SW 1271 (cell line): ENCODE measurements at places on chromosomes 12 and 14.

- DNase-seq, result no peak
Observed at GRCh38 chr12:8907513-8907912, 6.8 kb upstream of the PHC1 start.

- no peak for DNase-seq
Observed at GRCh38 chr12:94674051-94674451, 23.7 kb upstream of the TMCC3 start.

DNA sequence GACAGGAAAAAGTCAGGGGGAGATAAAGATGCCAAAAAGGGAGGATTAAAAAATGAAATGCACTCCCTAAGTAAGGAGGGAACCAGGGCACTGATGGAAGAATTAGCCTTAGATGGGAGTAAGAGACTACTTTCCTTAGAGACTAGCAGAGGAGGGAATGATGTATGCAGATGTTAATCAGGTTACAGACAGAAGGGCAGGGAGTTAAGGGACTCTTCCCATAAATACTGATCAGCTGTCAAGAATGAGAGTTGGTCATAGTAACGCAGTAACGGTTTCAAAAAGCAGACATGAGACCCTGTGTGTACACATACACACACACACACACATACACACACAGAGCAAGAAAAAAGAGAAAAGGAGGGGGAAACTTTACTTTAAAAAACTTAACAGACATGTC is 93.4 kb downstream of the PHLDA1 start:
- no peak for DNase-seq

DNA sequence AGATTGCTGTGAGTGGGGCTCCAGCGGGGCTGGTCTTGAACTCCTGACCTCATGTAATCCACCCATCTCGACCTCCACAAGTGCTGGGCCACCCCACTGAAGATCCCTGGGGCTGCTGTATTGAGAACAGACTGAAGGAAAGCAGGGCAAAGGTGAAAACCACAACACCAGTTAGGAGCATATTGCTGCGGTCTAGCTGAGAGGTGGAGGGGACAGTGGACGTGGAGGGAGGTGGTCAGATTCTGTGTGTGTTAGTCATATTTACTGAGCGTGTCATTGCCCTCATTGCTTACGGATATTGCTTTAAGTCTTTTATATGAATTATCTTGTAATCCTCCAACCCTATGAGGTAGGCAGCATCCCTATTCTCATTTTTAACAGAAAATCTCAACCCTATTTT is 69.0 kb upstream of the OVCH1 start:
- no peak for DNase-seq

GRCh38 chr14:94769391-94770250 is at the start of gene GSC:
Gene GSC (minus strand): TSS chr14:94770113. CDS start chr14:94770015, 98 bp downstream.
- DNase-seq, result peak; percentile 6
